Diencephalon (tissue), 1 donor: ENCODE measurements at places on chromosomes 5 and 9. TPM values are rescaled to one million over a fixed set of nuclear protein-coding genes. Genes with fewer than 3 reads are reported as not detected.

ISL1 gene
- 20.3 TPM for total RNA-seq

DOK3 gene
- total RNA-seq, result 4.4 TPM

SLC4A9 gene
- total RNA-seq, result 0.23 TPM

C9orf50 gene
- 0.23 TPM for total RNA-seq

GLDC gene
- 26.3 TPM for total RNA-seq

RABGAP1 gene
- 113 TPM for total RNA-seq

NR5A1 gene
- total RNA-seq, result 0.69 TPM

PCDHGA9 gene
- 14.3 TPM for total RNA-seq

HSPB3 gene
- total RNA-seq, result not detected

IL4 gene
- not detected for total RNA-seq

IFNW1 gene
- total RNA-seq, result not detected

DDX4 gene
- not detected for total RNA-seq

PKD2L2 gene
- total RNA-seq, result 0.46 TPM

ADAMTS6 gene
- 27.5 TPM for total RNA-seq

CCIN gene
- total RNA-seq, result 0.23 TPM

WDR31 gene
- total RNA-seq, result 5.3 TPM

SEMA6A gene
- total RNA-seq, result 59.1 TPM

TSLP gene
- total RNA-seq, result 0.23 TPM

CDKN2B gene
- 0.92 TPM for total RNA-seq

GCNT4 gene
- total RNA-seq, result 0.92 TPM

GMCL2 gene
- total RNA-seq, result not detected

LAMC3 gene
- 3.7 TPM for total RNA-seq

ANKRD34B gene
- total RNA-seq, result 3.0 TPM

SLC25A48 gene
- 7.8 TPM for total RNA-seq

SUB1 gene
- 406 TPM for total RNA-seq

KLF4 gene
- 4.8 TPM for total RNA-seq

LRRC26 gene
- not detected for total RNA-seq

GPR150 gene
- total RNA-seq, result 0.23 TPM

SLC36A2 gene
- not detected for total RNA-seq

SAPCD2 gene
- 4.2 TPM for total RNA-seq

FYB1 gene
- 5.8 TPM for total RNA-seq

BRINP1 gene
- 93.0 TPM for total RNA-seq

UBE2QL1 gene
- total RNA-seq, result 22.8 TPM

CDKN2A gene
- 0.46 TPM for total RNA-seq

SLC6A18 gene
- not detected for total RNA-seq

PCDHB11 gene
- total RNA-seq, result 14.8 TPM

OSTF1 gene
- 21.0 TPM for total RNA-seq

PCSK5 gene
- 18.5 TPM for total RNA-seq

TXNDC8 gene
- total RNA-seq, result not detected

FAM219A gene
- total RNA-seq, result 36.4 TPM

KLHL3 gene
- 19.8 TPM for total RNA-seq

C5orf52 gene
- not detected for total RNA-seq

ZDHHC21 gene
- 63.0 TPM for total RNA-seq

ADAMTSL1 gene
- total RNA-seq, result 27.2 TPM

SPAG8 gene
- 8.3 TPM for total RNA-seq

NEURL1B gene
- 26.8 TPM for total RNA-seq

SLC25A2 gene
- 0.23 TPM for total RNA-seq

PAEP gene
- total RNA-seq, result not detected

SPINK6 gene
- total RNA-seq, result not detected

AK6 gene
- total RNA-seq, result 20.5 TPM

AHRR gene
- 1.6 TPM for total RNA-seq
